Midbrain (tissue), 1 donor: ENCODE measurements at places on chromosomes 1 and 21.

DNA sequence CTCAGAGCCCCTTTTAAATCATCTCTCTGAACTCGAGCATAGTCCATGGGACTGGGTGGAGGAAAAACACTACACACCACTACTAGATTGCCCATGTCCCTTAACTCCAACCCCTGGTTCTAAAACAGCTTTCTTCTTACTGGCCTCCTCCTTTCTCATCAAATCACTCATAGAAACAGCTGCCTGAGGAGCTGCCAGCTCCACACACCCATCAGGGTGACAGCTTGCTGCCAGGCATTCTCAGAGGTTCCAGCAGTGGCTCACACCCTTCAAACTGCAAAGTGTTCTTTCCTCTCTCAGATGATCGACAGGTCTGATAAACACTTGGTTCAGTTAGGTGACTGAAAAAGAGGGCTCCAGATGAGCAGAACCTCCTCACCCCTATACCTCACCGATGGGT lies 543.0 kb upstream of the PLXNA2 start:
- no peak for DNase-seq

DNA sequence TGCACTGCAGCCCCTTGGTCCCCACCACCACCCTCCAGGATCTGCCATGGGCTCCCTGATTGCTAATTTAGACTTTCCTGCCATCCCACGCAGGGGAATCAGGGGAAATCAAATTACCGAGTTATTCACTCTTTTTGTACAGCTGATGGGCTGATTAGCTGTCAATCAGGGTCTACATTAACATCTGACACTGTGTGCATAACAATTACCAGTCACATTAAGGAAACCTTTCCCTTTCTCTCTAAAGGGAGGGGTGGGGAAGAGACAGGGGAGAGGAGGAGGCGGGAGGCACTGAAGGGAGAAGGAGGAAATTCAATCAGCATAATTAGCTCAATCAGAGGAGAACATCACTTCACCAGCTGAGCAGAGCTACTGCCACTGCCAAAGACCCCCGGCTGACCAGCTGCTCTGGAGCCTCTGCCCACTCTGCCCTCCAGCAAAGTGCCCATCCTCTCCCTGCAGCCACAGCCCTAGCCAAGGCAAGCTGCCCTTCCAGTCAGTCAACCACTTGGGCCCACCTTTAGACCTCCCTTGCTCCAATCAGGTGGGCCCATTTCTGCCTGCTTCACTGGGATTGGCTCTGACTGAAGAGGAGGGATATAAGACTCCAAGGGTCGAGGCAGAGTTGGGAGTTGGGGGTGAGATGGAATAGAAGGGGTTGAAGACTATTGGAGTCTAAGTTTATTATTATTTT lies 199.3 kb upstream of the ZC3H12A start:
- no peak for DNase-seq

DNA sequence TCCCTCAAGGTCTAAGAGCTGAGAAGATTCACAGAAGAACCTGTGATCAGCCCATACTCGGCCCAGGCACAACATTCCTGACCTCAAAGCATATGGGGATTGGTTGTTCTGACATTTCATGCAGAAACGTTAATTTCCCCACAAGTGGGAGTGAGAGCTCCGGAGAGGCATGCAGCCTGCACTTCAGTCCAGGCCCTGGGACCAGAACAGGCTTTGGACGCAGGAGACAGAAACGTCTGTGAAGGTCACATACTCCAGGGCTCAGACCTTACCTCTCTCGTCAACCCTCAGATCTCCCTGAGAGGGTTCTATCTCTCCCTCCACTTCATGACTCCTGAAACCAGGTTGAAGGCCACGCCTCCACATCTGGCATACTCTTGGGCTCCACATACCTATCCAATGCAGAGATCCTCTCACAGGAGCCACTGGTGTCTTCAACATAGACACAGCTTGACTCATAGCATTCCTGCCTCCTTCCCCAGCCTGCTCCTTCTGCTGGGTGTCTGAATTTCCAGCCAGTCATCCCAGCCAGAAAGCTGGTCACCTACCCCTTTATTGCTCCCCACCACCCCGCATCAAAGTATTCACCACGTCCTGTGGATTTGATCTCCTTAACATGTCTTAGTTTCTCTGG lies 149.2 kb downstream of the OMA1 start:
- DNase-seq: no peak

- no peak for DNase-seq
Measured at GRCh38 chr1:216499581-216500272, 76.5 kb upstream of the USH2A start.

- no peak for DNase-seq
Measured at GRCh38 chr21:46392921-46393320, 65.8 kb upstream of the DIP2A start.

DNA sequence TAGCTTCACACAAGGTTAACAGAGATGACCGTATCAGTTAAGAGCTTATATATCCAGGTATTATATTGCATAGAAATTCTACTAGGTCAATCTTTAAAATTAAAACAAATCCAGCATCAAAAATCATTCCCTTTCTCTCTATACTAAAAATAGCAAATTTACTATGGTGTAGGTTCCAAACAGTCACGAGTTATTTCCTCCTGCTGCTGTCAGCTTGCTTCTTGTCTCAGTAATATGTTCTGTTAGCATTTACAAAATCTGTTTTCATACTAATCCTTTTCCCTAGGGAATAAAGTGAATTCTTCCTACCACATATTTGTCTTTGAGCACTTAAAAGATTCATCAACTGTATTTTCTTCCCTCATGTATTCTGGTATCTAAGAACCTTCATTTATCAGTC lies 2.5 kb downstream of the WDR26 start:
- DNase-seq: peak; percentile 8

GRCh38 chr21:33441489-33442477 lies 38.0 kb downstream of the TMEM50B start:
- DNase-seq: no peak

GRCh38 chr1:210081494-210081893 lies 143.5 kb downstream of the SYT14 start:
- DNase-seq: no peak

- no peak for DNase-seq
Measured at GRCh38 chr1:147162093-147162492, 10.2 kb downstream of the PRKAB2 start.
